Sigmoid colon (tissue), 7 donors: ENCODE measurements at places on chromosomes 12 and 14. TPM values are rescaled to one million over a fixed set of nuclear protein-coding genes. Genes with fewer than 3 reads are reported as not detected.

DNA sequence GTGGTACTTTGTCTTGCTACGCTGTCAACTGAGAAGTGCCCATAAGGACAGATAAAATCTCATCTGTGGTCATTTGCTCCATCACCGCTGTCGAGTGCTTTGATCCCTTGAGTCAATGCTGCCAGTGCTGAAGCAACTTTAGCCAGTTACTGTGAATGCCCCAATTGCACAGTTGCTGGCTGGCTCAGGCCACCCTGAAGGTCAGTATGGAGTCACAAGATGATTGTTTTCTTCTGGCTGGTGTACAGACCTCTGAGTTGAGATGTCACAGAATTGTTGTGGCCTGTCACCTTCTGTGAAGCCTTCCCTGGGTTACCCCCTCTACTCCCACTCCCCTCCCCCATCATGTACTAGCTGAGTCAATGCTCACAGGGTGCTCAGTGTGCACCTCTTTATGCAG is 92.9 kb downstream of the PELI2 start:
- no peaks in the 10 kb centered on the region for H3K27me3 ChIP-seq
- no peak overlapping the region for H3K4me3 ChIP-seq
- no peak overlapping the region for H3K27ac ChIP-seq
- no peak for DNase-seq
- peaks cover 15% of the 10 kb centered on the region for H3K4me1 ChIP-seq

GRCh38 chr12:4225571-4225970 is 48.0 kb upstream of the CCND2 start:
- no peaks in the 10 kb centered on the region for H3K4me1 ChIP-seq
- no peaks in the 10 kb centered on the region for H3K27me3 ChIP-seq
- no peak overlapping the region for H3K4me3 ChIP-seq
- H3K36me3 ChIP-seq = no peaks in the 10 kb centered on the region
- H3K27ac ChIP-seq = no peak overlapping the region

GRCh38 chr12:68611094-68611805 is 551 bp downstream of the RAP1B start:
- no peaks in the 10 kb centered on the region for H3K36me3 ChIP-seq
- H3K27ac ChIP-seq = peak overlapping the region; percentile 95
- peak; percentile 89 for DNase-seq
- H3K4me3 ChIP-seq = peak overlapping the region; percentile 94

- no peaks in the 10 kb centered on the region for H3K27me3 ChIP-seq
- no peak overlapping the region for H3K27ac ChIP-seq
- DNase-seq = no peak
These were observed 15.1 kb upstream of the GRIP1 start for GRCh38 chr12:66693901-66694513.

The NOXRED1 gene
- not detected for total RNA-seq

The BIN2 gene
- total RNA-seq = 2.3 TPM

DNA sequence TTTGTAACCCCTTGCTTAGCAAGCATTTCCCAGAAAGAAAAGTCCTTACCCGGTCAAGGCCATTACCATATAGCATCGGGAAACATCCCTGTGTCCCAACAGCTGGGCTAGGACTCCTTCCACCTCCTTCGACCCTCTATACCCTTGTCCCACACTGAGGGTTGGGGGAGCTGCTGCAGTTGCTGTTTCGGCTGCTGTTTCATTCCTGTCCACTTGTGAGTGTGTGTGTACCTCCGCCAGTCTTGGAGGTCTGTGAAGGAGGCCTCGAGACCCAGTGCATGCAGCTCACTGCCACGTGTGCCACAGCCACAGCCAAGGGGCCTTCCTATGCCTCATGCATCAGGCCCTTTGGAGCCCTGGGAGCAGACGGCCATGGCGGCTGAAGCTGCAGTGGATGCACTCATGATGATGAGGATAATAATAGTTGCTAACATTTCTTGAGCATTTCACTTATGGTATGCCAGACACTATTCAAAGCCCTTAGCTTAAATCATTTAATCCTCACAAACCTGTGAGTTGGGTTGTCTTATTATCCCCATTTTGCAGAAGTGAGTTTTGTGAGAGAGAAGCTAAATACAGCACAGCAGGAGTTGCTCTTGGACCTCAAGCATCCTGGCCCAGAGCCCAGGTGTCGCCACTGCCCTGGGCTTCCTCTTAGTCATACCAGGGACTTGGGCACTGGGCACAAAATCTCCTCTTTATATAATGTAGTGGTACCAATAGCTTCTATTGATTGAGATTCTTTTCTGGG is 156.5 kb downstream of the PRKCH start:
- H3K27me3 ChIP-seq = no peaks in the 10 kb centered on the region
- peak overlapping the region; percentile 74 for H3K27ac ChIP-seq
- H3K4me3 ChIP-seq = no peak overlapping the region

DNA sequence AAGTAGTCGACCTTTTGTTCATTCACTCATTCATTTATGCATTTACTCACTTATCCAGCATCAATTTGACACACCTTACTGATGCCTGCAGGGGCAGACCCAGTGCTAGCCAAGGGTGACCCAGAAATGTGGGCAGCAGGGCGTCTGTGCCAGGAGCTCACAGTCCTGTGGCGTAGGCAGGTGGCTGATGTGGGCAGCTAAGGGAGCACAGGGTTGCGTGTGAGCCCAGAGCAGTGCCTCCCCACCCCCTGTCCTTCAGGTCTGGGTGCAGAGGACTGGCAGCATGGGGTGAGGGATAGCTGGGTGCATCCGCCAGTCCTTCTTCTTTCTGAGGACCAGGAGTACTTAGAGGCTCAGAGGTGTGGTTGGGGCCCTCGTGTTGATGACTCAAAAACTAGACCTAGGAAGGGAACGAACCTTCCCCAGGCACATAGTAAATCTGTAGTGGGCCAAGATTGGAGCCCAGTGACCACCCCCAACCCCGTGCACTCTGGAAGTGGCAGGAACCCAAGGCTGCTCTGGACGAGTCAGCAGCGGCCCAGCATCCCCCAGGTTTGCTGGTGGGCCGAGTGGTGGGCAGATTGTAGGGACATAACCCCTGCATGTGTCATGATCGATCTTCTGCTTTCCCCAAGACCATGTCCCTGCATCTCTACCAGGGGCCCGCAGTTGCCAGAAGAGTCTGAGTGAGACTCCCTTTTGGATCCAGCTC is 63.9 kb downstream of the BEGAIN start:
- no peaks in the 10 kb centered on the region for H3K4me1 ChIP-seq
- no peaks in the 10 kb centered on the region for H3K27me3 ChIP-seq
- DNase-seq = peak; percentile 18
- no peak overlapping the region for H3K27ac ChIP-seq
- no peak overlapping the region for H3K4me3 ChIP-seq

The FAM222A gene
- total RNA-seq = 2.2 TPM

DNA sequence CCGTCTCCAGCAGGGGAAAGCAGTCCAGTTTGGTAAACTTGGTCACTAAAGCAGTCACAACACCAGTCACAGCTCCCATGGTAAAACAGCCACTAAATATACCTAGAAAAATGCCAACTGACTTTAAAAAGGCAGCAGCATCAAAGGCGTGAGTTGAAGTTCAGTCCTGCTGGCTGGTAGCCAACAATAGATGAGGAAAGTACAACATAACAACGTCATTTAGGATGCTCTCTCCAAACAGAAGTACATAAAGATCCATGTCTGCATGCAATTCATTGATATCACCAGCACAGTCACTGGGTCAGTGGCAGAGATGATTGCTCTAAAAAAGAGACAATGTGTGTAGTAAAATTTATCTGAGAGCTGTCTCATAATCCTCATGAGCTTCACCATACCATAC is 59.3 kb upstream of the TMPO start:
- no peaks in the 10 kb centered on the region for H3K27me3 ChIP-seq
- DNase-seq = no peak
- H3K4me3 ChIP-seq = no peak overlapping the region
- H3K27ac ChIP-seq = no peak overlapping the region

The MYF6 gene
- not detected for total RNA-seq

DNA sequence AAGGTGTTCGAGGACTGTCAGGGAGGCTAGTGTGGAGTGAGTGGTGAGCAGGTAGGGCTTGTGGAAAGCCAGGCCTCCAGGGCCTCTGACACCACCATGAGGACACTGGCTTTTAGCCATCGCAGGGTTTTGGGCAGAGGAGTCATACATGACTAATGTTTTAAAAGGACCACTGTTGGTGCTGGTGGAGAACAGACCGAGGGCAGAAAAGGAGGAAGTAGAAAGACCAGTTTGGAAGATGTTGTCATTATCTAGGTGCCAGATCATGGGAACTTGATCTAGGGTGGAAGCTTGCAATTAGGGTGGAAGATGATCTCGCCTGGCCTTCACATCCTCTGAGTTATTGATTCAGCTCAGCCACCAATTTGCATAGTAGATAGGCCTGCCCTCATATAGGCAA is 144.2 kb downstream of the C12orf75 start:
- H3K4me3 ChIP-seq = no peak overlapping the region
- H3K27ac ChIP-seq = no peak overlapping the region
- H3K36me3 ChIP-seq = no peaks in the 10 kb centered on the region

DNA sequence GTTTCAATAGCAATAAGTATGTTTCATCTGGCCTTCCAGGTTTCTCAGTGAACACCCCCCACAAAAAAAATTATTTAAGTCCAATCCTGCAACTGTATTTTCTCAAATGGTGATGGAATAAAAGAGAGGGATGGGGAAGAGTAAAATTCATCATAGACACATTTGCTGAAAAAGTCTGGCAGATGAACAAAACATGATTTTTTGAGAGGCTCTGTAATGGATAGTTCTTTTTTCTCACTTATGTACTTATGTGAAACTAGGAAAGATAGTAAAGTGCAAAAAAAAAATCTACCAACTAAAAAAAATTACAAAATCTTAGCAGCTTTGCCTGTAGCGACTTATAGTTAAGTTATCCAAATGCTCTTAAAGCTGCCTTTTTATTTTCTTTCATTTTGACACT is 412.4 kb downstream of the FOXG1 start:
- no peak overlapping the region for H3K4me3 ChIP-seq

The KRT80 gene
- total RNA-seq = not detected

GRCh38 chr12:52087961-52088820 is 8.7 kb downstream of the SMIM41 start:
- no peaks in the 10 kb centered on the region for H3K27me3 ChIP-seq
- no peak overlapping the region for H3K27ac ChIP-seq
- no peaks in the 10 kb centered on the region for H3K4me1 ChIP-seq

The TSHR gene
- total RNA-seq = not detected

The KRT1 gene
- total RNA-seq = not detected

- no peaks in the 10 kb centered on the region for H3K36me3 ChIP-seq
- no peaks in the 10 kb centered on the region for H3K4me1 ChIP-seq
- H3K4me3 ChIP-seq = no peak overlapping the region
- no peaks in the 10 kb centered on the region for H3K27me3 ChIP-seq
- H3K27ac ChIP-seq = no peak overlapping the region
- DNase-seq = no peak
These were observed 226.4 kb downstream of the ANO2 start for GRCh38 chr12:5718680-5719079.

- no peak overlapping the region for H3K27ac ChIP-seq
- no peaks in the 10 kb centered on the region for H3K27me3 ChIP-seq
- no peak overlapping the region for H3K4me3 ChIP-seq
- H3K36me3 ChIP-seq = no peaks in the 10 kb centered on the region
- no peaks in the 10 kb centered on the region for H3K4me1 ChIP-seq
These were observed 42.5 kb upstream of the BMP4 start for GRCh38 chr14:53999061-53999488.

GRCh38 chr14:37623426-37623951 is 28.1 kb downstream of the TTC6 start:
- no peak for DNase-seq
- H3K27me3 ChIP-seq = peaks cover 14% of the 10 kb centered on the region
- H3K4me1 ChIP-seq = peaks cover 10% of the 10 kb centered on the region
- no peaks in the 10 kb centered on the region for H3K36me3 ChIP-seq
- H3K27ac ChIP-seq = no peak overlapping the region

DNA sequence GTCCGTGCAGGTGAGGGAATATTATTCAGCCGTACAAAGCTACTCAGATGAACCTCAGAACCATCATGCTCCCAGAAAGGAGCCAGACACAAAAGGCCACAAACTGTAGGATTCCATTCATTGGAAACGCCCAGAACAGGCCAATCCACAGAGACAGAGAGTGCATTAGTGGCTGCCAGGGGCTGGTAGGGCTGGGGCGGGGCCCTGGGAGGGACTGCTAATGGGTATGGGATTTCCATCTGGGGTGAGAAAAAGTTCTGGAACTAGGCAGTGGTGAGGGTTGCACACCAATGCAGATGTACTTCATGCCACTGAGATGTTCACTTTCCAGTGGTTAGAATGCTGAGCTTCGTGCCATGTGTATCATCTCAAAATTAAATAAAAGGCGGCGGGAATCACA is 101.1 kb downstream of the RFLNA start:
- no peak for DNase-seq
- no peaks in the 10 kb centered on the region for H3K27me3 ChIP-seq
- peak overlapping the region; percentile 94 for H3K27ac ChIP-seq
- peaks cover 11% of the 10 kb centered on the region for H3K36me3 ChIP-seq

GRCh38 chr14:102586420-102587104 is 5.9 kb upstream of the RCOR1 start:
- H3K36me3 ChIP-seq = no peaks in the 10 kb centered on the region
- no peak for DNase-seq
- no peak overlapping the region for H3K27ac ChIP-seq
- H3K4me3 ChIP-seq = no peak overlapping the region

The PRPH gene
- 56.2 TPM for total RNA-seq

DNA sequence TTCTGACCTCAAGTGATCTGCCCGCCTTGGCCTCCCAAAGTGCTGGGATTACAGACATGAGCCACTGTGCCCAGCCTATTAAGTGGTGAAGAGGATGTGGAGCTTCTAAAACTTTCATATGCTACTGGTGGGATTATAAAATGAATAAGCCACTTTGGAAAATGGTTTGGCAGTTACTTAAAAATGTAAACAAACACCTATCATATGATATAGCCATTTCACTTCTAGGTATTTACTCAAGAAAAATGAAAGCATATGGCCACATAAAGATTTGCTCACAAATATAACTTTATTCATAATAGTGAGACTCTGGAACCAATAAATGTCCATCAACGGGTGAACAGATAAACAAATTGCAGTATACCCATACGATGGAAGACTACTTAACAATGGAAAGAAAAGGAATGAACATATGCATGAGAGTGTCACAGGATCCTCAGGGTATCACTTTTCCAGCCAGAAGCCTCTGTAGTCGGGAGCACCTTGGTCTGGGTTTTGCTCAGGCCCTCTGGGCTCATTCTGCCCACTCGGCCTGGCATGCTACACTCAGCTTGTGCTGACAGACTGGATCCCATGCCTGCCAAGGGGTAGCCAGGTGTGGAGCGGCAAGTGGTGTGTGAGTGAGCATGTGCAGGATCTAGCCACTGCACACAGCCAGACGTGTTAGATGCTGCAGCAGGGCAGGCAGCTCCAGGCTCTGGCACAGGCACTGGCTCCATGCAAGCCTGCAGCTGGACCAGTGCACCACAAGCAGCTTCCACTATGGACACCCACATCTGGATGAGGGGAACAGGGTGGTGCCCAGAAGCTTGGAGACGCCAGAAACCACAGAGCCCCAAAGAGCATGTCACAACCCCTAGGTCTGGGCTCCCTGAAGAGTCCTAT is 213.2 kb upstream of the DIO3 start:
- H3K4me1 ChIP-seq = peaks cover 33% of the 10 kb centered on the region
- no peaks in the 10 kb centered on the region for H3K27me3 ChIP-seq
- H3K4me3 ChIP-seq = no peak overlapping the region
- H3K27ac ChIP-seq = no peak overlapping the region
- no peak for DNase-seq
- H3K36me3 ChIP-seq = no peaks in the 10 kb centered on the region
